ENCODE measurements at places on chromosomes 16 and 17.

GRCh38 chr16:50298075-50298460, 31.7 kb downstream of the ADCY7 start:
- no peak for DNase-seq

DNA sequence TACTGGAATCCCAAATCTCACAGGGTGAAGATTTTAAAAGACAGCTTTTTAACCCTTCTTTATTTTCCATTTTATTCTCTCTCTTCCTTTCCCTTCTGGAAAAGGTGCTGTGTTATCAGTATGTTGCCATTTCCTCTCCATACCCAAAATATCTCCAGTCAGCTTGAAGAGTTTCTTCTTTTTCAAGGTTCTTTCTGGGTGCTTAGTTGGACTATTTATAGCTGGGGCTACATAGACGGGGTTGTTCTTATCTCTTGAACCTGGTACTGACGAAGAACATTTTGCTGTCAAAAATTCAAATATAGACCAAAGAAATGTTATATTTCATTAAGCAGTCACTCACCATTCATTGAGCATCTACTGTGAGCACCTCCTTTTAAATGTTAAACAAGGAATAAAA, 48.6 kb downstream of the IST1 start:
- no peak for DNase-seq

GRCh38 chr17:39629494-39629880, 2.7 kb downstream of the PPP1R1B start:
- DNase-seq, result no peak

GRCh38 chr17:17902376-17902775, 65.6 kb upstream of the SREBF1 start:
- no peak for DNase-seq

GRCh38 chr17:57357392-57357784, 101.1 kb downstream of the MSI2 start:
- no peak for DNase-seq

DNA sequence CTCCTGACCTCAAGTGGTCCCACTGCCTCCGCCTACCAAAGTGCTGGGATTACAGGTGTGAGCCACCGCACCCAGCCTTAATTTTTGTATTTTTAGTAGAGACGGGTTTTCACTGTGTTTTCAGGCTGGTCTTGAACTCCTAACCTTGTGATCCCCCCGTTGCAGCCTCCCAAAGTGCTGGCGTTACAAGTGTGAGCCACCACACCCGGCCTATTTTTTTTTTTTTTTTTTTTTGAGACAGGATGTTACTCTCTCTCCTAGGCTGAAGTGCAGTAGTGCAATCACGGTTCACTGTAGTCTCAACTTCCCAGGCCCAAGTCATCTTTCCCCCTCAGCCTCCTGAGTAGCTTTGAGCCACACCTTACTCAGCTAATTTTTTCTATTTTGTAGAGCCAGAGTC, 3.1 kb upstream of the SNX11 start:
- no peak for DNase-seq

- no peak for DNase-seq
Observed at GRCh38 chr17:2214929-2215615, 88.5 kb downstream of the SMG6 start.
